RWPE2 (cell line): ENCODE measurements at places on chromosomes 16 and 17.

GRCh38 chr16:81834868-81835267 is 55.8 kb downstream of the PLCG2 start:
- H3K27ac ChIP-seq: no peak overlapping the region
- DNase-seq: no peak
- peaks cover 6% of the 10 kb centered on the region for H3K4me1 ChIP-seq
- no peak overlapping the region for H3K4me3 ChIP-seq
- no peaks in the 10 kb centered on the region for H3K36me3 ChIP-seq

DNA sequence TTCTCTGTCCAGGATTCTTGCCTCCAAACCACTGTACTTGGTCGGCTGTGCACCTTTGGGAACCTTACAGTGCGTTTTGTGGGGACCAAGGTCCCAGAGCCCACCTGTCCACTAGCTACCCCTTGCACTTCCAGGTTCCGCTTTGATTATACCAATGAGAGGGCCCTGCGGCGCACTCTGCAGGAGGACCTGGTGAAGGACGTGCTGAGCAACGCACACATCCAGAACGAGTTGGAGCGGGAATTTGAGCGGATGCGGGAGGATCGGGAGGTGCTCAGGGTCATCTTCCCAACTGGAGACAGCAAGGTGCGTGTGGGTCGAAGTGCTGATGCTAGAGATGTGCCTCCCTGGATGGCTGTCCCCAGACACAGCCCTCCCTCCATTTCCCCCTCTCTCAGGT is 18.8 kb downstream of the POLR2A start:
- H3K4me1 ChIP-seq: no peaks in the 10 kb centered on the region
- H3K27ac ChIP-seq: no peak overlapping the region
- H3K27me3 ChIP-seq: no peaks in the 10 kb centered on the region
- no peak overlapping the region for H3K4me3 ChIP-seq
- H3K36me3 ChIP-seq: peaks cover 94% of the 10 kb centered on the region

GRCh38 chr16:85029408-85029784 is 1.8 kb downstream of the KIAA0513 start:
- no peak for DNase-seq
- H3K4me3 ChIP-seq: peak overlapping the region; percentile 5
- no peaks in the 10 kb centered on the region; the same call in 1 of the 2 replicates for H3K36me3 ChIP-seq
- no peaks in the 10 kb centered on the region for H3K27me3 ChIP-seq
- H3K27ac ChIP-seq: peak overlapping the region; percentile 66
- peaks cover 24% of the 10 kb centered on the region for H3K4me1 ChIP-seq

DNA sequence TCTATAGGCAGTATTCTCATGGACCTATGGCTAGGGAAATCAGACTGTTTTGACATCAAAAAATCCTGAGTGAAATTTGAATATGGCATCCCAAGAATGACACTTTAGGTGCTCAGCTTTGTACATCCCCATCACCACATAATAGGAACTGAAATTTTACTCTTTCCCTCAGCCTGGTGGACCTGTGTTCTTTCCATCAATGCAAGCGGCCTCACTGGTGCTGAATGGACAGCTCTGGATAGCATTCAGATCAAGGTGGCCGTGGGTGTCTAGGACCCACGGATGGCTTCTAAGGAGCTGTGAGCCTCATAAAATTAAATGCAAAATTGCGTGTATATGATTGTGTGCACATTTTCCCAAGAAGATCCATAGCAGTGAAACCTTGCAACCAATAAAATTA is 152.6 kb downstream of the MAP2K6 start:
- no peaks in the 10 kb centered on the region for H3K4me1 ChIP-seq
- no peaks in the 10 kb centered on the region for H3K36me3 ChIP-seq
- no peaks in the 10 kb centered on the region for H3K27me3 ChIP-seq
- H3K4me3 ChIP-seq: no peak overlapping the region
- no peak for DNase-seq

DNA sequence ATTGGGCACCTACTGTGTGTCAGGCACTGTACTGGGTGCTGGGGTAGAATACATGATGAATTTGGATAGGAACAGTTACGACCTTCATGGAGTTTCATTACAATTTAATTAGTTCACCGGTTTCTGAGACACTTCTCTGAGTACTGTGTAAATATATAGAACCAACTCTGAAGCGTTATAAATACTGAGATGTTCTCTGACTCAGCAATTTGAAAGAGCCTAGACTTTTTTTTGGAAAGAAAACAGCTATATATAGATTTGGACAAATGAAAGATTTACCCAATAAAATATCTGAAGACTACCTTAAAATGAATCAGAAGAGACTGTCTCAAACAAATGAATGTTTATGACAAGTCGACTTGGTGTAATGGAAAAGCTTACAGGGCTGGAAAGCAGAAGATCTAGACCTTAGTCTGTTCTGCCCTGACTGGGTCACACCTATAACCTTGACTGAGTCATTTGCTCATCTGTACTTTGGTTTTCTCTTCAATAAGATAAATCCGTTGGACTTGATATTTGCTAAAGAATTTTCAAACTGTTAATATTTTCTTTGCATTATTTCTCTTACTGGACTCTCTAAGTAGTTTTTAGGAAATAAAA is 4.6 kb upstream of the GAN start:
- DNase-seq: no peak
- H3K4me1 ChIP-seq: no peaks in the 10 kb centered on the region
- H3K27ac ChIP-seq: no peak overlapping the region
- H3K36me3 ChIP-seq: no peaks in the 10 kb centered on the region
- no peaks in the 10 kb centered on the region for H3K27me3 ChIP-seq

DNA sequence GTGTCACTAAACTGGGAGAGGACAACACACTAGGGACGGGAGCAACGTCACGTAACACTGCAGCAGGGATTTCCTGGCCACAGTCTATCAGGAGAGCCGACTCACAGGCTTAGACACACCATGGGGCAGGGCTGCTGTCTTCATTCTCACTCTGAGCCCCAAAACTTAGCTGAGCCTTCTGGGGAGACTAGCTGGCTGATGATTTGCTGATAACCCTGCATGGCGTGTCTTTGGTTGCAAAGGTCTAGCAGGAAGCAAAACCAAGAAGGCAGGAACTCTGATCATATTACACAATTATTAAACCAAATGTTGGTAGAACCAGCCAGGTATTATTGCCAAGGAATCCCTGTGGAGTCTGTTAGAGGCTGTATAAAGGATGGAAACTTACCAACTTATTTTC is 345.0 kb downstream of the SLC39A11 start:
- H3K4me1 ChIP-seq: no peaks in the 10 kb centered on the region

GRCh38 chr16:29989111-29989858 is 6.1 kb downstream of the HIRIP3 start:
- H3K36me3 ChIP-seq: peaks cover 69% of the 10 kb centered on the region
- H3K4me1 ChIP-seq: peaks cover under 1% of the 10 kb centered on the region
- H3K27me3 ChIP-seq: no peaks in the 10 kb centered on the region
- H3K27ac ChIP-seq: no peak overlapping the region
- DNase-seq: no peak
- no peak overlapping the region for H3K4me3 ChIP-seq

- H3K36me3 ChIP-seq: no peaks in the 10 kb centered on the region
- H3K27me3 ChIP-seq: no peaks in the 10 kb centered on the region
- no peak overlapping the region for H3K27ac ChIP-seq
- no peak overlapping the region for H3K4me3 ChIP-seq
Observed at GRCh38 chr17:16988749-16989229, 16.9 kb upstream of the TNFRSF13B start.

DNA sequence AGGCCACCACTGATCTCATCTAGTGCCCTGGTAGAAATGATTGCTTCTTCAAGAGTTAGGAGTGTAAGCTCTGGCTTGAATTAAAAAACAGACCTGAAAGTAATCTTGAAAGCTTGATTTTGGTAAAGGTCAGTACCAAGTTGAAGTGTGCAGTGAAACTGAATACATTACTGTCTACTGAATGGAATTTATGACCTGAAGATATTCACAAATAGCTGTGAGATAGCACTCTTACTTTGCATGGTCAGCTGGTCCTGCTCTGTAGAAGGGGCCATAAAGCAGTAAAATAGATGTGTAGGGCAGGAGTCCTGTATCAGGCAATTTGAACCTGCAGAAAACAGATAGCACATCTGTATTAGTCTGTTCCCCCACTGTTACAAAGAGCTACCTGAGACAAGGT is 78.6 kb downstream of the MYH13 start:
- no peak overlapping the region for H3K4me3 ChIP-seq
- H3K27me3 ChIP-seq: no peaks in the 10 kb centered on the region
- DNase-seq: no peak
- no peak overlapping the region for H3K27ac ChIP-seq
